ENCODE measurements at places on chromosomes 7 and 10. TPM values are rescaled to one million over a fixed set of nuclear protein-coding genes. Genes with fewer than 3 reads are reported as not detected.

Gene ADRA2A
- total RNA-seq: 0.09 TPM

DNA sequence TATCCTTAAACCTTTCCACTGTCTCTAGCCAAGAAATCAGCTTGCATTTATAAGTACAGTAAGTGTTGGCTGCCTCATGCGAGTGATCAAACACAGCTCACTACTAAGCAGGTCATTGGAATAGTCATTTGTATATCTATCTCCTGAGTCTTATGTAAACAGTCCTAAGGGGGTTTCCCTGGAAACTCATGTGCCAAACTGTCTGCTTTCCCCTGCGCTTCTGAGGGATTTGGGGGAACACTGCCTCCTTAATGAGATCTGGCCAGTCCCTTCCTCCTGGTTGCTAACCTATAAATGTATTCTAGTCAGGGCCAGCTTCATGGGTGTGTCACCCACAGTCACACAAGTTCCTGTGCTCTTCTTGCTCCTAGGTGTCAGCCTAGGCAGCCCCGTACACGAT lies 133.1 kb downstream of the CD36 start:
- DNase-seq: no peak

GRCh38 chr10:29239569-29240472 lies 49.0 kb upstream of the LYZL1 start:
- no peak overlapping the region for H3K27ac ChIP-seq
- no peaks in the 10 kb centered on the region for H3K4me1 ChIP-seq
- no peaks in the 10 kb centered on the region for H3K27me3 ChIP-seq
- H3K4me3 ChIP-seq: no peak overlapping the region

DNA sequence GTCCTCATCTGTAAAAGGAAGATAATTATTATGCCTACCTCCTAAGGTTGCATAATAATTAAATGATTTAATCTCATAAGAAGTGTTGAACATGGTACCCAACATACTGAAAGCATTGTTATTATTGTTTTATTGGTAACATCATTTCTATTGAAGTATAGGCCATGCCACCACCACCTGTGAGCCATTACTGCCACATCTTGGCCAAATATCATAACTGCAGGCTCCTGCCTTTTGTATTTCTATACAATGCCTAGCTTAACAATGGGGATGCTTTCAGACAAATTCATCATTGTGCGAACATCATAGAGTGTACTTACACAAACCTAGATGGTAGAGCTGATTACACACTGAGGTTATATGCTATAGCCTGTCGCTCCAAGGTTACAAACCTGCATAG lies 61.1 kb upstream of the NPSR1 start:
- DNase-seq: no peak
- H3K4me1 ChIP-seq: no peaks in the 10 kb centered on the region
- no peaks in the 10 kb centered on the region for H3K27me3 ChIP-seq
- no peaks in the 10 kb centered on the region for H3K36me3 ChIP-seq

- no peaks in the 10 kb centered on the region for H3K27me3 ChIP-seq
- H3K4me3 ChIP-seq: no peak overlapping the region
- DNase-seq: no peak
These were observed 171.5 kb downstream of the AKR1D1 start for GRCh38 chr7:138247568-138248333.

- no peak overlapping the region for H3K27ac ChIP-seq
- peaks cover 4% of the 10 kb centered on the region for H3K4me1 ChIP-seq
- H3K27me3 ChIP-seq: peaks cover 5% of the 10 kb centered on the region
- DNase-seq: no peak
These were observed 26.2 kb upstream of the SEC61G start for GRCh38 chr7:54785261-54785660.
